ENCODE measurements at places on chromosomes 7 and 10. TPM values are rescaled to one million over a fixed set of nuclear protein-coding genes. Genes with fewer than 3 reads are reported as not detected.

Gene IGFBP3
- total RNA-seq = 29.0 TPM

Gene KAZALD1
- total RNA-seq = 0.77 TPM

Gene C10orf90
- total RNA-seq = not detected

Gene TCAF1
- 89.6 TPM for total RNA-seq

Gene ITIH5
- total RNA-seq = 0.84 TPM

Gene SPDYE1
- not detected for total RNA-seq

Gene HMX3
- 0.12 TPM for total RNA-seq

Data from neural progenitor cell (in vitro differentiated cells).